ENCODE measurements at places on chromosomes 2 and 18.

DNA sequence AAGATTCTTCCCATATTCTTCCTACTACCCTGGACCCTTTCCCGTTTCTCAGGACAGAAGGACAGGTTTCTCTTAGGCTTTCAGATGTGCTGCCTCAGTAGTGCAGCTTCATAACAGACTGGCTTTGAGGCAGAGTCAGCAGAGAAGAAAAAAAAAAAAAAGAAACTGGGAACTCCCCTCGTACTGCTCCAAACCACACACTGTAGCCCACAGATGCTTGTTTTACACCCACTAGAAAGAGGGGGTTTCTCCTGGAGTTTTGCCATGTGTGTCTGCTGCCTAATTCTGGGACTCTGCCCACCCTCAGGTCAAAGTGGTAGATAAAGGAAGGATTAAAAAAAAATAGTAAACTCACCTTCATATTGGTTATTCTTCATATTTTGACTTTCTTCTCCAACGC lies 95.9 kb downstream of the NCOA1 start:
- no peak for DNase-seq

DNA sequence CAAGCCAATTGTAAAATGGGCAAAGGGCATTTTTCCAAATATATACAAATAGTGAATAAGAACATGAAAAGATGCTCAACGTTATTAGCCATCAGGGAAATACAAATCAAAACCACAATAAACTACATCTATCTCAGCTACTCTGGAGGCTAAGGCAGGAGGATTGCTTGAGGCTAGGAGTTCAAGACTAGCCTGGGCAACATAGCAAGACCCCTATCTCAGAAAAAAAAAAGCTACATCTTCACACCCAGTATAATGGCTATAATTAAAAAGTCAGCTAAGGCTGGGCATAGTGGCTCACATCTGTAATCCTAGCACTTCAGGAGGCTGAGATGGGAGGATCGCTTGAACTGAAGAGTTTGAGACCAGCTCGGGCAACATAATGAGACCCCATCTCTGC lies 12.6 kb upstream of the NCL start:
- no peak for DNase-seq

- DNase-seq, result no peak
These were observed 34.9 kb downstream of the ATP9B start for GRCh38 chr18:79104137-79104536.

DNA sequence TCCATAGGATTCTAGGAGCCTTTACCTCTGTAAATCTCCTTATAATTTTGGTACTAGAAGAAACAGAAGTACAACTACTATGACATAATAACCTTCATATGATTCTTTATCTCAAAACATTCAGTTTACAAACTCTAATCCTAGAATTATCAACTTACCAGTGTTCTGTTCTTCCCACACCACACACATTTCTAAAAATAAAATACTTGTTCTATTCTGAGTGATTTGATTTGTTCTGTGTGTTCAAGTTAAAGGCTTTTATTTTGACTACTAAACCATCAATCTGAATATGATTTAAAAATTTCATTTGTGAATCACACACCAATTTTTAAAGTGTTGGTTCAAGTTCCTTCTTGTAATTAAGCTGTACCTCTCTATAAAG lies 16.0 kb downstream of the CYTIP start:
- no peak for DNase-seq

- DNase-seq, result peak; percentile 57
These were observed 16.2 kb upstream of the CXCR4 start for GRCh38 chr2:136134126-136134525.

- no peak for DNase-seq
These were observed 3.1 kb downstream of the DCC start for GRCh38 chr18:52343138-52343537.

GRCh38 chr18:22539051-22539765 lies 121.5 kb upstream of the CTAGE1 start:
- no peak for DNase-seq

DNA sequence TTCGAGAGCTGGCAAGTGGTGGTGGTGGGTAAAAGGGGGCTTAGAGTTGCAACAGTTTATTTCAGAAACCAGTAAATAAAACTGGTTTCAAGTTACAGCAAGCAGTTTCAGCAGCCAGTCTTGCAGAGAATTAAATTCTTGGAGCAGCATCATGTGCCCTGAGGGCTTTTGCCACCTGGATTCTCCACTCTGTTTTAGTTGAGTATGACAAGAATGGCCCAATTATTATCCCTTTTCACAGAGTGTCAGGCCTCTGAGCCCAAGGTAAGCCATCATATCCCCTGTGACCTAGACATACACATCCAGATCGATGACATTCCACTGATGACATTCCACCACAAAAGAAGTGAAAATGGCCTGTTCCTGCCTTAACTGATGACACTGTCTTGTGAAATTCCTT lies 72.8 kb upstream of the FANCL start:
- no peak for DNase-seq

DNA sequence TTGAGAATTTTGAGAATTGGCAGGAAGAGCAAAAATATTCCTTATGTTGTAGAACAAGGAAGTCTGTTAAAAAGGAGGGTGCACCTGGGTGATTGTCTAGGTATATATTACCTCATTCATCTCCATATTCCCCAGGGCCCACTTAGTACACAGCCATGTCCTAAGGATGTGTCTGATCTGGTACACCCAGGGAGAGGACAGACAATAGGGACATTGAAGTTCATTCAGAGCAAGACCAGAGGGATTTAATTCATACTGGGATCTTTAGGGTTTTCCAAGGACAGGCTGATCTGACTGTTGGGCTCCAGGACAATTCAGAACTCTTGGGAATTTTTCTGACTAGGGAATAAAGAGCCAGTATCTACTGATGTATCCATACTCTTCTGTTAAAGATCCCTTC lies 112.1 kb downstream of the PHLPP1 start:
- no peak for DNase-seq

DNA sequence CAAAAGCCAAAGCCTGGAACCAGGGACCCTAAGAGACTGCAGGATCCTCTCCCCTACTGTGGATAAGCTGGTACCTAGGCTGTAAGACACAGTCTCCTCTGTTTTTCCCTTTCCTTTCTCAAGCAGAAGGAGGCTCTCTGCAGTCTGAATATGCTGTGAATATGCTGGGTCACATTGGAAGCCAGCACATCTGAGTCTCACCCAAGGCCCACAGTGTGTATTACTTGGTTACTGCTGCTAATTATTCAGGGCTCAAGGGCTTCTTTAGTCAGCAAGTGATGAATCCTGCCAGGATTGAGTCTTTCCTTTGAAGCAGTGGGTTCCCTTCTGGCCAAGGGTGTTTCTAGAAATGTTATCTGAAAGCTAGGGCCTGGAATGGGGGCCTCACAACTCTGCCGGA lies 60.7 kb downstream of the CCDC85A start:
- no peak for DNase-seq

DNA sequence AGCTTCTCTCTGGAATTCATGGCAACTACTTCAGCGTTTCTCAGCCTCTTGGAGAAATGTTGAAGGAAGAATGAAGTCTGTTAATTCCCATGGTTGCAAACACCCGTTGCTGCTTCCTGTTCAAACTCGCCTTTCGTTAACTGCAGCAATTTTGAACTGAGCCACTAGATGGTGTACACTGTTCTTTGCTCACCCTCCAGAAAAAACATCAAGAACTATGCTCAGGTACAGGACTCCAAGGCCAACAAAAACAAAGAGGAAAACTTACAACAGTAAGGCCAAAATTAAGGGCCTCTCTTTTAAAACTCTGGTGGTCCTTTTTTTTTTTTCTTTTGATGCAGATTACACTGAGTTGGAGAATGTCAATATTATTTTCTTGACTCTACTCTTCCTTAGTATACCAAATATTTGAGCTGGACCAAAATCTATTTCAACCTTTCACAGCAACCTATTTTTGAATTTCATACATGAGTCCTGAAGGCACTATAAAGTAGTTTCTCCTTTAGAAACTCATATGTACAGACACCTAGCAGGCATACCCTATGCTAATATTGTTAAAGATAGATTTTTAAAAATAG lies 58.2 kb downstream of the KLHL14 start:
- no peak for DNase-seq

DNA sequence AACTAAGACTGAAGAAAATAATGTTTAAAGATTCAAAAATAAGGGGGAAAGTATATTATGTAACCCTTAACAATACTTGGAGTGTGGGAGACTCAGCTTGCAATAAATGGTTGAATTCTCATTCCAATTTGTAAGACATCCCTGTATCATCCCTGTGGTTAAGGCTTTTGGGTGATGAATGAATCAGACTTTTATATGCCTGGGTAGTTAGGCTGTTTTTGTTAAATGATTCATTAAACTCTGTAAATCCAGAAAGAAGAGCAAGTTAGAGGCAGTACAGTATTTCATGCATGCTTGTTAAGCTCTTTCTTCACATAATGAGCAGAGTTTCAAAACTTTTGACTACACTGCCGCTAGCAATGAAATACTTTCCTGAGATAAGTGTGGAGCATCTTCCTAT lies 948.8 kb downstream of the SOCS6 start:
- DNase-seq, result no peak
